Amniotic stem cell (primary cell): ENCODE measurements at places on chromosomes 4 and X.

DNA sequence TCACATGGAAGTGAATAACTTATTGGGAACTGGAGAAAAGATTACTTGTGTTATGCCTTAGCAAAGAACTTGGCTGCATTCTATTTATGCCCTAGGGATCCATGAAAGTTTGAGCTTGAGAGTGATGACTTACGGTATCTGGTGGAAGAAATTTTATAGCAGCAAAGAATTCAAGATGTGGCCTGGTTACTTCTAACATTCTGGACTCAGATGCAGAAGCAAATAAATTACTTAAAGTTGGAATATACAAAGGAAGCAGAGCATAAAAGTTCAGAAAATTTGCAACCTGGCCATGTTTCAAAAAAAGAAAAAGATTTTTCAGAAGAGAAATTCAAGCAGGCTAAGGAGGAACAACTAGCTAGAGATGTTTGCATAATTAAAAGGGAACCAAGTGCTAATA is 252.3 kb upstream of the WDFY3 start:
- no peak for DNase-seq

GRCh38 chr4:68349279-68349648 is 626 bp downstream of the YTHDC1 start:
- no peak for DNase-seq

- no peak for DNase-seq
Measured at GRCh38 chr4:112895811-112896608, 153.4 kb upstream of the ANK2 start.

DNA sequence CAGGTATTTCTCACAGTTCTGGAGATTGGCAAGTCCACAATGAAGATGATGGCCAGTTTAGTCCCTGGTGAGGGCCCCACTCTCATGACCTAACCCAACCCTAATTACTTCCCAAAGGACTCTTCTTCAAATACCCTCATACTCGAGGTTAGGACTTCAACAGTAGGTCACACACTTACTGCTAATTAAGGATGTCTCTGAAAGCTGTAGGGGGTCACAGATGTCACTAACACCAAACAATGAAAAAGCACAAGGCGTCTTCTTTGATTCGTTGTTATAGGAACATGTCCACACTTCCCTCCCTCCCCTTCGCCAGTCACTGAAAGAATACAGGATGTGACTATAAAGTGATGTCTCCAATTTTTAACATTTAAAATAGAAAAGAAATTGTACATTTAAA is 309.7 kb downstream of the PACRGL start:
- DNase-seq = no peak

GRCh38 chr4:10088135-10089010 is 28.2 kb downstream of the WDR1 start:
- DNase-seq = no peak

- no peak for DNase-seq
Measured at GRCh38 chr4:111475001-111475400, 670.3 kb upstream of the FAM241A start.

GRCh38 chr4:114561590-114561989 is 37.0 kb upstream of the UGT8 start:
- DNase-seq = no peak

DNA sequence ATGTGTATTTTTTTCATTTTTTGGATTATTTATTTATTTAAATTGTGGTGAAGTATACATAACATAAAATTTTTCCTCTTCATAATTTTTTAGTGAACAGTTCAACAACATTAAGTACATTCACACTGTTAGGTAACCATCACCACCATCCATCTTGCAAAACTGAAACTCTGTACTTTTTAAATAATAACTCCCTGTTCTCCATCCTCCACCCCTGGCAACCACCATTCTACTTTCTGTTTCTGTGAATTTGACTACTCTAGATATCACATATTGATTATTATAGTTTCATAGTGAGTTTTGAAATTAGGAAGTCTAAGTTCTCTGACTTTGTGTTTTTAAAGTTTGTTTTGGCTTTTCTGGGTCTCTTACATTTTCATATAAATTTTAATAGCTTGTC is 89.3 kb upstream of the STX18 start:
- DNase-seq = no peak
